Fibroblast of mammary gland (primary cell): ENCODE measurements at places on chromosomes 13 and 19.

GRCh38 chr13:21355304-21355703, 103.8 kb downstream of the ZDHHC20 start:
- no peak for DNase-seq

- DNase-seq, result no peak
These were observed 29.0 kb downstream of the UPF1 start for GRCh38 chr19:18860725-18861124.

DNA sequence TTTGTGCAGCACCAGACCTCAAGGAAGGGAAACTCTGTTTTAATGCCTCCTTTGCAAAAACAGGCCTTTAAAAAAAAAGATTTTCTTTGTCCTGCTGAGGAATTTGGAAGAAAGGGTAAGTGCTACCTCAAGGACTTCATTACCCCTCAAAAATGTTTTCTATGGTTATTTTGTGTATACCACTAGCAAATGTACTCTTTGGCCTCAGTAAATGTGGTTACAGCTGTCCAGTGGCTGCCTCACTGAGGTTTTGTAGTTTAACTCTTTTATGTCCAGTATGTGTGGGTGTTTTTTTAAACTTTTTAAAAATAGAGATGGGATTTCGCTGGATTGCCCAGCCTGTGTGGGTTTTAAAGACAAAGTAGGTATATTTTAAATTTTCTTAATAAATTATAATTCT, 42.2 kb upstream of the TSC22D1 start:
- no peak for DNase-seq

DNA sequence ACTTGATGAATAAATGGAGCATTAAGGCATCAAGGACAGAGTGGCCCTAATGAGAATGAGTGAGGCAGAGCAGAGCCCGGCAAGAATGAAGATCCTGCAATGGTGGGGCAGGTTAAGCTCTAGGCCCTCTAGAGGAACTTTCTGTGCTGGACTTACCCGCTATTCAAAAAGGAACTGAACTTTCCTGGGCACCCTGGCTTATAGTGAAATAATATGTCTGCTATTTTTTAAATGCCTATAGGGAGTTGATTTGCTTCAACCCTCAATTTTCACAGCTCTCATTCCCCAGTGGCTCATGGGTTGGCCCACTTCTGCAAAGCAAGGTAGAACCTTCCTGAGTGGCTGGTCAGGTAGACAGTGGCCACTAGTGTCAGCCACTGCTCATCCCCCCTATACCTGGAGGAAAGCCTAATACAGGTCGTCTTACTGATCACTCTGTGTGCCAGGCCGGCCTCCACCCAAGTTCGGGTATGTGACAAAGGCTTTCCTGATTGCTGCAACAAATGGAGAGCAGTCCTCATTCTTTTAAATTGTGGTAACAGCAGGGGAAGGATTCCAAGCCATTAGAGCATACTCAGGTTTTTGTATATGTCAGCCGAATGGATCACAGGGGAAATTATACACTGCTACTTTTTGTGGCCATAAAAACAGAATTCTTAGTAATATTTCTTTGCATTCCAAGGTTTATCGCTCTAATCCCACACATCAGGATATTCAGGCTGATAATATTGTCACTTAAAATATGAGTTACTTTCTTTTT, 103.0 kb downstream of the KL start:
- no peak for DNase-seq

GRCh38 chr13:85853901-85854663, 54.9 kb upstream of the SLITRK6 start:
- DNase-seq, result no peak

- no peak for DNase-seq
These were observed 6.3 kb downstream of the ARHGAP45 start for GRCh38 chr19:1073063-1073955.

DNA sequence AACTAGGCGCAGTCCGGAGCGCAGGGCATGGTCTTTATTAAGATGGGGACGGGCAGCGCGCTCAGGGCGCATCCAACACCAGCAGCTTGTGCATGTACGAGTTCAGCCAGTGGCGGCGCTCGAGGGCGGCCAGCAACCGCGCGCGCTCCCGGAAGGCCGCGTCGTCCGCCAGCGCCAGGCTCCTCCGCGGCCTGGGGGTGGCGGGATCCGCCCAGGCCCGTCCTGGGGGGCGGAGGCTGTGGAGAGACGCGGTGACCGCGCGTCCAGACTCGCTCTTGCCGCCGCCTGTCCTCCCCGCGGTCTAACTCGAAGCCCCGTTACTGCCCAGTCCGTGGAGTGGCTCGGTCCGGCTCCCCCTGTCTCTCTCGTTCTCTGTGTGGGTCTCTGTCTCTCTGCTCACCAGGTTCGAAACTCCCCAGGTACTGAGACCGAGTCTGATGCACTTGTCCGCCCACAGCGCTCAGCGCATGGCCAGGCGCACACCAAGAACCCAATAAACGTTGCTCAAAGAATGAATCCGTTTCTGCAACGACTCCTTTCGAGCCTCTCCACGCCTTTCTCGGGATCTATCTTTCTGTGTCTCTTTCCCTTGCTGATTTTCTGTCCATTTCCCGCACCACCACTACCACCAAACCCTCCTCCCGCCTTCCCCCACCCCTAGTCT, 702 bp downstream of the PTH2 start:
- peak; percentile 39 for DNase-seq

DNA sequence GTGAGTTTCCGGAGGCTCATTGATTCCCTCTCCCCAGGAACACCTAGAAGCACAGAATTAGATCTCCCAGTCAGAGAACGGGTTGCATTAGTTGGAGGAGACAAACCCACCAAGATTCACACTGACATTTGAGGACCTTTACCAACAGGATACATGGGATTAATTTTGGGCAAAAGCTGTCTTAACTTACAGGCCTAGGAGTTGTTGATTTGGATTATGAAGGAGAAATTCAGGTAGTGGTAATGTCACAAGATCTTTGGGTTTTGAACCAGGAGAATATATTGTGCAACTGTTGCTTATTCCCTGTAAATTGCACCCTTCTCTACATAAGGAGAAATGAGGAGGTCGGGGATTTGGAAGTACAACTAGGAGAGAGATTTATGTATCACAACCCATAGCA, 38.0 kb downstream of the POSTN start:
- DNase-seq, result no peak

DNA sequence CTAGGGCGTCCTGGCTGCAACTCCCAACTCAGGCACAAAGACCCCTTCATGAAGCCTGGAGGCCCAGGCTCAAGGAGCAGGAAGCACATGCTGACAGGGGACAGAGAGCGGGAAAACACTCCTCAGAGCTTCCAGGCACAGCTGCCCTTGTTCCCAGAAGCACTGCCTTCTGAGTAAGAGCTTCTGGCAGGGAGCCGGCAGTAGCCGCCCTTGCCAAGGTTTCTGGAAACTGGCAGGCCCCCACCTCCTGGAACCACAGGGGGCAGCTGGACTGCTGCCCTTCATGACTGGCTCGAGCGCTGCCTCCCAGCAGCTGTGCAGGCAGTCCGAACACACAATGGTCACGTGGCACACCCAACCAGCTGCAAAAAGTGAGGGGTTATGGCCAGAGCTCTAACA, 33.6 kb upstream of the EPHX3 start:
- DNase-seq, result peak; percentile 98

DNA sequence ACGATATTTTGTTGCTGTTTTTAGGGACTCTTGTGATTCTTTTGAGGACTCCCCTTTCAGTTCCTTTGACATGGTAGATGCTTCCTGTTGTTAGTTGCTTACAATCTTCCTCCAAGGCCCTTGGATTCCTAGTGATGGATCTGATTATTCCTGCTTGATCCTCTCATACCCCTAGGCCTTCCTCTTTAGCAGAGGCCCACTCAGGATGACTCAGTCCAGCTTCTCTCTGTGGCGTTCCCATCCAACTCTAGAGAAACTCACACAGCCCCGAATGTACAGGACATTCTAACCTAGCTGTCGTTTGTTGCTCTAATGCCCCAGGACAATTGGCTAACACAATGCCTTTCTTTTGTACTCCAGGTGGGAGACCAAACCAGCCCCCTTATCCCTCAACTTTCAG, 191.4 kb downstream of the POSTN start:
- no peak for DNase-seq
